ENCODE measurements at places on chromosomes 11 and 22. TPM values are rescaled to one million over a fixed set of nuclear protein-coding genes. Genes with fewer than 3 reads are reported as not detected.

DNA sequence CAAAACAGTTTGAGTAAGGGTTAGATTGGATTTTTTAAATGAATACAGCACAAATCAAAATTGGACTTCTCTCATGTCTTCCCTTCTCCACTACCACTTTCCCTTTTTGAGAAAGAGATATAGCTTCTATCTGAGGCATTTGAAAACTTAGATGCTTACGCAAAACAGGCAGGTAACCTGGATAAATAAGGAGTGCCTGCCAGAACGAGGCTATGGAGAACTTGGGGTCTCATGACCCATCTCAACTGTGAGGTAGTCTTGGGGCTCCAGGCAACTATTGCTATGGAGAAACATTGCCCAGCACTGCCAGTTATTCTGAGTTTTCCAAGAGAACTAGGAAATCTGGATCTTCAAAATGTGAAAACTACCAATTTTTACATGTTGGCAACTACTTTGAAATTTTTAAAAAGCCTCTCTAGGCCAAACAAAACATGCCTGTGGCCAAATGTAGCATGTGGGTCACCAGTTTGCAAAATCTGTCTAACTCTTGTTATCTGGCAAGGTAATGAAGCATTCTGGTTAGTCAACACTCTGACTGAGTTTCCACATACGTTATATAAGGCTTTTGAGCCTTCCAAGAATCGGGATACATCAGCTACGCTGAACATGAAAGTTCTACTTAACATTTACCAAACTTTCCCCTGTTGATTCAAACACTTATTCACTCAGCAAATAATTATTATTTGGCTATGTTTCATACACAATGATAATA, 752.7 kb downstream of the KCNA4 start:
- H3K4me3 ChIP-seq: no peak overlapping the region
- no peaks in the 10 kb centered on the region for H3K4me1 ChIP-seq
- no peak for DNase-seq
- H3K36me3 ChIP-seq: no peaks in the 10 kb centered on the region

DNA sequence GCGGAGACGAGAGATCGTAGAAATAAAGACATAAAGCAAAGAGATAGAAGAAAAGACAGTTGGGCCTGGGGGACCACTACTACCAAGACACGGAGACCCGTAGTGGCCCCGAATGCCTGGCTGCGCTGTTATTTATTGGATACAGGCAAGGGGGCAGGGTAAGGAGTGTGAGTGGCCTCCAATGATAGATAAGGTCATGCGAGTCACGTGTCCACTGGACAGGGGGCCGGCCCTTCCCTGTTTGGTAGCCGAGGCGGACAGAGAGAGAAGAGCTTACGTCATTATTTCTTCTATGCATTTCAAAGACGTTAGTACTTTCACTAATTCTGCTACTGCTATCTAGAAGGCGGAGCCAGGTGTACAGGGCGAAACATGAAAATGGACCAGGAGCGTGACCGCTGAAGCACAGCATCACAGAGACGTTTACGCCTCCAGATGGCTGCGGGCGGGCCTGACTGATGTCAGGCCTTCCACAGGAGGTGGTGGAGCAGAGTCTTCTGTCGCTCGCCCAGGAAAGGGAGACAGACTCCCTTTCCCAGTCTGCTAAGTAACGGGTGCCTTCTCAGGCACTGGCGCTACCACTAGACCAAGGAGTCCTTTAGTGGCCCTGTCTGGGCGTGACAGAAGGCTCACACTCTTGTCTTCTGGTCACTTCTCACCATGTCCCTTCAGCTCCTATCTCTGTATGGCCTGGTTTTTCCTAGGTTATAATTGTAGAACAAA, 24.8 kb downstream of the PPP6R2 start:
- no peaks in the 10 kb centered on the region for H3K36me3 ChIP-seq
- no peaks in the 10 kb centered on the region for H3K4me1 ChIP-seq
- H3K27me3 ChIP-seq: no peaks in the 10 kb centered on the region
- no peak overlapping the region for H3K27ac ChIP-seq

DNA sequence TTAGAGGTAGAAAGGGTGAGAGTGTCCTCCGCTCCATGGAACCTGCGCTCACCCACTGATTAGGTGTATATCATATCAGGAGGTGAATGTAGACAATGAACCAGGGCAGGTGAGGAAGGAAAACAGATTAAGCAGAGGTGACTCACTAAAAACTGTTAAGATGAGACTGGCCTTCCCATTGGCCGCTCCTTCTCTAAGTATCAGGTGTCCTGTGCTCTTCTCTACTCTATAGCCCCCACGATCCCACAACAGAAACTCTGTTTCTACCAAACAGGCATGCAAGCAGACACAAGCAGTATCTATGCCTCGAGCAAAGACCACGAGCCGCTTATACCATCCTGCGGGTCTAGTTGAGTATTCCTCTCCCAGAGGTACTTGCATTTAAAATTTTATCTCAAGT, 103.1 kb downstream of the SNX19 start:
- no peak overlapping the region for H3K27ac ChIP-seq
- no peaks in the 10 kb centered on the region for H3K36me3 ChIP-seq
- DNase-seq: no peak
- H3K27me3 ChIP-seq: no peaks in the 10 kb centered on the region
- no peaks in the 10 kb centered on the region for H3K4me1 ChIP-seq
- no peak overlapping the region for H3K4me3 ChIP-seq

The CHRDL2 gene
- total RNA-seq: 5.1 TPM

DNA sequence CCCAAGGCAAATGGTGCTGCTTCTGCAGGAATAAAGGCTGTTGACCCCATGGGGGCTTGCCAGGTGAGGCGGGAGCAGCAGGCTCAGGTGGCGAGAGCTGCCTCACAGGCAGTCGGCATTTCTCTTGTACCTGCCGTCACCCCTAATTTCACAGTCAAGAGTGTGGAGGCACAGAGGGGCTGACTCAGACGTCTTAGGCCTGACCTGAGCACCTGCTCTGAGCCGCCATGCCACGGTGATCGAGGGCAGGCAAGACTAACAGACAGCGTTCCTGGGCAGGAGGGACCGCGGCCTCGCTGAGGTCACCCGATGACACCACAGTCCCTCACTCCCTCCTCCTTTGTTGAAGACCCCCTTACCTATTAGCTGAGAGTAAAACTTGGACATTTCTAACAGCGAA, 5.2 kb downstream of the ALG12 start:
- H3K4me1 ChIP-seq: peaks cover 9% of the 10 kb centered on the region
- no peak for DNase-seq
- H3K36me3 ChIP-seq: no peaks in the 10 kb centered on the region
- H3K27ac ChIP-seq: no peak overlapping the region
- H3K27me3 ChIP-seq: no peaks in the 10 kb centered on the region
- no peak overlapping the region for H3K4me3 ChIP-seq

The OR51B5 gene
- 0.85 TPM for total RNA-seq

DNA sequence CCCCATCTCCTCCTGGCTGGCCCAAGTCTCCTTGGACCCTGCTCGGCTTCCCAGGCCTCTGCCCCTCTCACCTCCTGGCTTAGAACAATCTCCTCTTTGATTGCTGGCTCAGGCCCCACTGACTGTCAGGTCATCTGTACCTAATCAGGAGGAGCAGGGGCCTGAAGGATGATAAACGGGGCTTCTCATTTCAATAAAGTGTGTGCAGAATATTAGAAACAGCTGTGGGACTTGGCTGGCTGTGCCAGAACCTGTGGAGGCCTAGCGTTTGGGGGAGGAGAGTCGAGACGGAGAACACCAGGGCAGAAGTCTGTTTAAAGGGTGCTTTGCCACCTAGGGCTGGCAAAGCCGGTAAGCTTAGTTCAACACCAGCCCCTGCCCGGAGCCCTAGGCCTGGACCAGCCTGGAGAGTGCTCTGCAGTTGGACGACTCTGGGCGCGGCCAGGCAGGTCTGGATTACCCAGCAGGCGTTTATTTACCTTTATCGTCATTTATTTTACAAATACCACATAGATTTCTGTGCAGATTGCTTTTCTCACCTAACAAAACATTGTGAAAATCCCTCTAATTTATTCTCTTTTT, 10.1 kb upstream of the VSIG10L2 start:
- H3K27ac ChIP-seq: peak overlapping the region; percentile 53
- peak; percentile 82 for DNase-seq
- no peaks in the 10 kb centered on the region for H3K36me3 ChIP-seq
- H3K27me3 ChIP-seq: no peaks in the 10 kb centered on the region
- no peaks in the 10 kb centered on the region for H3K4me1 ChIP-seq

- no peaks in the 10 kb centered on the region for H3K36me3 ChIP-seq
- no peaks in the 10 kb centered on the region for H3K27me3 ChIP-seq
- DNase-seq: no peak
- H3K4me3 ChIP-seq: no peak overlapping the region
Measured at GRCh38 chr11:56968524-56968923, 20.2 kb upstream of the OR5AK2 start.

The NDUFS8 gene
- total RNA-seq: 188 TPM

The C11orf97 gene
- total RNA-seq: not detected

The TTC36 gene
- not detected for total RNA-seq

GRCh38 chr22:39771486-39771885, 122.1 kb downstream of the ENTHD1 start:
- no peak overlapping the region for H3K4me3 ChIP-seq
- no peak overlapping the region for H3K27ac ChIP-seq
- H3K36me3 ChIP-seq: no peaks in the 10 kb centered on the region
- DNase-seq: no peak
- no peaks in the 10 kb centered on the region for H3K27me3 ChIP-seq

DNA sequence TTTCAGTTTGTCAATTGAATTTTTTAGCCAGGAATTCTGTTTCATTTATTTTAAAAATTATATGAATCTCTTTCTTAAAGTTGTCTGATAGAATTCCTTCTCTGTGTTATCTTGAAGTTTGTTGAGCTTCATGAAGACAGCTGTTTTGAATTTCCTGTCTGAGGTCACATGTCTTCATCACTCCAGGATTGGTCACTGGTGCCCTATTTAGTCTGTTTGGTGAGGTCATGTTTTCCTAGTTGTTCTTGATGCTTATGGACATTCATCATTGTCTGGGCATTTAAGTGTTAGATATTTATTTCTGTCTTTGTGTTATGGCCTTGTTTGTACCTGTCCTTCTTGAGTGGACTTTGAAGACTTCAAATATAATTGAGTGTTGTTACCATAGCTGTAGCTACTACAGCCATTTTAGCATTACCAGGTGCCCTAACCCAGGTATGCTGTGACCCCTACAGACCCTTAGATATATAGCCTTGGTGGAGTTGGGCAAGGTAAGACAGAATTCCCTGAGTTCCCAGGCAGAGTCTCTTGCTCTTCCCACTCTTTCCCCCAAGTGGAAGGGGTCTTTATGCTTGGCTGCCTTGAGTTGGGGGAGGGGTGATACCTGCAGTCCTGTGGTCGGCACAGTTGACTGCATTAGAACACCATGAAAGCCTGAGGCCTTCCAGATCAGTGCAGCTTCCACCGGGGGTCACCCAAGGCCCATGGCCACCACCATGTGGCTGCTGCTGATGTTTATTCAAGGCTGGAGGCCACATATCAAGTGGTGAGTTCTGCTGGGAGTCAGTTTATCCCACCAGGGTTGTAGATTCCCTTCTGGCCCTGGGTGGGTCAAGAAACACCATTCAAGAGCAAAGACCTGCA, 229.6 kb downstream of the DYNC2H1 start:
- H3K27me3 ChIP-seq: no peaks in the 10 kb centered on the region
- H3K4me1 ChIP-seq: no peaks in the 10 kb centered on the region
- H3K36me3 ChIP-seq: no peaks in the 10 kb centered on the region
- no peak overlapping the region for H3K4me3 ChIP-seq

DNA sequence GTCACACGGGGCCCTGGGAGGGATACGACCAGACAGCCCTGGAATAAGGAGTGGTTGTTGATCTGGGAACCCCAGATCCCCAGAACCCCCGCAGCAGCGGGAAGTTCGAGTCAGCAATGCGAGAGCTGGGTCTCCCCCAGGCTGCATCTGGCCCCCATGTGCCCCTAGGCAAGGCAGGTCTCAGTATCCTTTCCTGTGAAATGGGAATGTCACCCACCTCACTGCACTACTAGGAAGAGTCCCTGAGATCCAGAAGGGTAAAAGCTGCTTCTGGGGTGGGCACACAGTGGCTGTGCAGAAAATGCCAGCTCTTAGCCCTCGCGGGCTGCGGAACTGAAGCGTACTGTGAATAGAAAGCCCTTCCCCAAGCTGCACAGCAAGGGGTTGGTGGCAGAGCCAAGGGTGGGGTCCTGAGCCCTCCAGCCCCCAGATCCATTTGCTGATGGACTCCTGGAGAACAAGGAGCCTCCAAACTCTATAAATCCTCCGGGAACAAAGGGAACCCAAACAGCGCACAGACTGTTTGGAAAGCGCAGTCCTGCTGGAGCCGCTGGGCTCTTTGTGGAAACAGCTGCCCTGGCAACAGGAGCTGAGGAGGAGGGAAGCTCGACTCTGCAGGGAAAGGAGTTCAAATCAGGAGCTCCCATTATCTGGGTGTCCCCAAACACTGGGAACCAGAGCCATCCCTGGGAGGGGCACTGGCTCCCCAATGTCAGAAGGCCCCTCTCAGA, 68.2 kb upstream of the SHISAL1 start:
- no peak overlapping the region for H3K27ac ChIP-seq
- DNase-seq: no peak
- no peak overlapping the region for H3K4me3 ChIP-seq

GRCh38 chr22:30903876-30904460, 64.6 kb downstream of the MORC2 start:
- H3K4me3 ChIP-seq: no peak overlapping the region
- H3K36me3 ChIP-seq: no peaks in the 10 kb centered on the region
- no peaks in the 10 kb centered on the region for H3K27me3 ChIP-seq
- no peaks in the 10 kb centered on the region for H3K4me1 ChIP-seq
- no peak overlapping the region for H3K27ac ChIP-seq

- no peaks in the 10 kb centered on the region for H3K36me3 ChIP-seq
- no peak for DNase-seq
- H3K4me3 ChIP-seq: no peak overlapping the region
- no peaks in the 10 kb centered on the region for H3K27me3 ChIP-seq
- peaks cover 5% of the 10 kb centered on the region for H3K4me1 ChIP-seq
Measured at GRCh38 chr11:96052921-96053651, 129.2 kb upstream of the MTMR2 start.

DNA sequence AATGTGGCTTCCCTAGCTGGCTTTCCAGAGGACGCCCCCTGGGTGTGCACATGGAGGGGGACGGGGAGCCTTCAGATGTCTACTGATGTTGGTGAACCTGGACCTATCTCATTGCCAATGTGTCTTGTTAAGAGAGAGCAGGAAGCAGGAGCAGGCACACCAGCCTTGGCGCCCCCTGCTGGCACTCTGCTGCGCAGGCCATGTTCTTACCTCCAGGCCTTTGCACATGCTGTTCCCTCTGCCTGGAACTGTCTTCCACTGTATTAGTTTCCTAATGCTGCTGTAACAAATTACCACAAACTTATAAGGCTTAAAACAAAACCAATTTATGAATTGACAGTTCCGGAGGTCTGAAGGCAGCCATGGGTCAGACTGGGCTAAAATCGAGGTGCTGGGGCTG, 23.6 kb upstream of the MN1 start:
- no peaks in the 10 kb centered on the region for H3K27me3 ChIP-seq
- no peaks in the 10 kb centered on the region for H3K36me3 ChIP-seq
- no peak overlapping the region for H3K4me3 ChIP-seq
